ENCODE measurements at places on chromosomes 13 and 19.

DNA sequence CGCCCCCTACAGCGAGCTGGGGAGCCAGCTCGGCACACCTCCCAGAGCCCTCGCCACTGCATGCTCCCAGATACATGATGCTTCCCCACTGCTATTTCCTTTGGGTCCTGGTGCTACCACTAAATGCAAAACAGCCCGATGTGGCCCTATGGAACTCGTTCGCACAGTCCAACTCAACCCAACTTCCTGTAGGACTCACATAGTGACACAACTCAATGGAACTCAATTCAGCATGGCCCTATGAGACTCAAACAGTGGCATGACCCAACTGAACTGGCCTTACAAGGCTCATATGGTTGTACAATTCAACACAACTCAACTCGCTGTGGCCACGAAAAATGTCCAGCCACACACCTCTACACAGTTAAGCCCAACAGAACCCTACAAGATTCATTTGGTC, 3.5 kb downstream of the KCNA7 start:
- no peak for DNase-seq

DNA sequence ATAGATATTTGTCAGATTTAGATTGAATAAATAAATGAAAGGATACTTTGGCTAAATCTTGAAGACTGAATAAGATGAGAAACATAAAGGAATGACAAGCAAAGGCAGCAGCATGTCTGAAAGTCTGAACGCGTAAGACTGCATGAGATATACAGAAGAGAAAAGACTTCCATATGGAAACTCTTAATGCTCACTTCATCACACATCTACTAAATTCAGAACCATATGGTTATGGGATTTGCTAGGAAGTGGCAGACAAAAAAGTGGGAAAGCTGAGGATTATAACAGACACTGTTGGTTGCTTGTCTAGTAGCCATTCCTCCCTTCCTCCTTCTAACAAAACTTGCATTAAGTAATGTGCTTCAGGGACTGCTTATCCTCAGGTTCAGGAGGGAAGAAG, 446.7 kb downstream of the KCTD12 start:
- DNase-seq = no peak

DNA sequence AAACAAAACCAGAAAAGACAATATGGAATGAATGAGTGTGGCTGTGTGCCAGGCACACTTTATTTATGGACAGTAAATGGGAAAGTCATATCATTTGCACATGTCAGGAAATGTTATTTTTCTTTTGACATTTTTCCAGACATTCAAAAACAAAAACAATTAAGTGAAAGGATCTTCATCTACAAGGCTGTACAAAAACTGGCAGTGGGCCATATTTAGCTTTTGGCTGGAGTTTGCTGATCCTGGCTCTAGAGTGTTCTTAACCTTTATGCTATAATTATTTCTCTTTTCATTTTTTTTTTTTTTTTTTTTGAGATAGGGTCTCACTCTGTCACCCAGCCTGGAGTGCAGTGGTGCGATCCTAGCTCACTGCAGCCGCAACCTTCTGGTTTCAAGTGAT, 6.5 kb upstream of the TNFSF9 start:
- DNase-seq = no peak

- DNase-seq = no peak
These were observed 635.4 kb upstream of the ARGLU1 start for GRCh38 chr13:107203146-107203847.

DNA sequence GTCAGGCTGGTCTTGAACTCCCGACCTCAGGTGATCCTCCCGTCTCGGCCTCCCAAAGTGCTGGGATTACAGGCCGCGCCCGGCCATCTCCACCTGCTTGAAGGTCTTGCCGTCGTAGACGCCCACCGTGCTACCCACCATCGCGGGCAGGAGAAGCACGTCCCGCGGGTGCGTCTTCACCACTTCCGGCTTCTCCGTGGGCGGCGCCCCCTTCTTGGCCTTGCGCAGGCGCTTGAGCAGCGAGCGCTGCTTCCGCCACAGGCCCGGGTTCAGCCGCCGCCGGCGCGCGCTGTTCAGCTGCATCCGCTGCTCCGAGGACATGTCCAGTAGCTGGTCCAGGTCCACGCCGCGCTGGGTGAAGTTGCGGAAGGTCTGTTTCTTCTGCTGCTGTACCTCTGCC, 21.6 kb downstream of the EFNA2 start:
- no peak for DNase-seq

DNA sequence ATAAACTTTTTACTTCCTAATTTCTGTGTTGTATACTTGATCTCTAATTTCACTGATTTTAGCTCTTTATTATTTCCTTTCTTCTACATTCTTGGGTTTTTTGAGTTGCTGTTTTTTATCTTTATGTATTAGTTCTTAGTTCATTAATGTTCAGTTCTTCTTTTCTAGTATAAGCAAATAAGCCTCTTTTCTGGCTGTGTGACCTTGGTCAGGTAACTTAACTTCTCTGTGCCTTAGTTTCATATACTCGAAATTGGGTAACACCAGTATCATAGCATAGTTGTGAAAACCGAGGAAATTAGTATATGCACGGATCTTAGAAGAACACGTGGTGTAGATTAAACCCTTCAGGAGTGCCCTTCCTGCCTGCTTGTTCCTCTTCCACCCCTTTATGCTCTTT, 130.2 kb upstream of the C1QTNF9B start:
- DNase-seq = no peak
